Nucleus accumbens (tissue), 56 donors: ENCODE measurements at places on chromosomes 5 and 9.

- no peak for DNase-seq
Observed at GRCh38 chr9:75451505-75451904, 363.2 kb downstream of the OSTF1 start.

GRCh38 chr9:87950765-87951488, 23.4 kb downstream of the CDK20 start:
- DNase-seq = no peak

DNA sequence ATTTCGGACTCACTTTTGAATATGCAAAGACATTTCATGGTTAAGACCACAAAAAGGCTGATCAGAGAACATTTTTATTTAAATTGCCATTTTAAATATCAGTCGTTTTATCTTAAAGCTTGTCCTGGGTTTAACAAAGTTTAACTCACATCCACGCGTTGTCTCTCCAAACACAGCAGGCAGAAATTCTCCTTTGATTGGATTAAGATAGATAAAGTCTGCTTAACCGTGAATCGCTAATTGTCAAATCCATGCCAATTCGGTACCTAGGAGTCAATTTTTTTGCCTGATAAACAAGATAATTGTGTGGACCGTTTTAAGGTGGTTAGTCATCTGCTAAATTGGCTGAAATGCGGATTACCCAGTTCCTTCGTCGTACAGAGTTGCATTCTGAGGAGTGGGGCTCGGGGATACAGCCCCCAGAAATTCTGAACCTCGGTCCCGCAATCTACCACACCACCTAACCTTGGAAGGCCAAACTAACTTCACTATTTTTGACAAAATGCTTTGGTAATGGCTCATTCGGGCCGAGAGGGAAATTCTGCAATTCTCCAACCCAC, 665 bp upstream of the BTF3 start:
- DNase-seq = no peak

DNA sequence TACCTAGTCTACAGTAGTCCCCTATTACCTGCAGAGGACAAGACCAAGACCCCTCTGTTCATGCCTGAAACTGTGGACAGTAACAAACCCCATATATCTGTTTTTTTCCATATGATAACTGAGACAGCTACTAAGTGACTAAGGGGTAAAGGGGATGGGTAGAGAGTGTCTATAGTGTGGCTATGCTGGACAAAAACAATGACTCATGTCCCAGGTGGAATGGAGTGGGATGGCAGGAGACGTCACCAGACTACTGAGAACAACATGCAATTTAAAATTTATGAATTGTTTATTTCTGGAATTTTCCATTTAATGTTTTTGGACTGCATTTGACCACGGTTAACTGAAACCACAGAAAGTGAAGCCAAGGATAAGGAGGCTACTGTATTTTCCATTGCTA, 171.8 kb downstream of the AGTPBP1 start:
- no peak for DNase-seq

DNA sequence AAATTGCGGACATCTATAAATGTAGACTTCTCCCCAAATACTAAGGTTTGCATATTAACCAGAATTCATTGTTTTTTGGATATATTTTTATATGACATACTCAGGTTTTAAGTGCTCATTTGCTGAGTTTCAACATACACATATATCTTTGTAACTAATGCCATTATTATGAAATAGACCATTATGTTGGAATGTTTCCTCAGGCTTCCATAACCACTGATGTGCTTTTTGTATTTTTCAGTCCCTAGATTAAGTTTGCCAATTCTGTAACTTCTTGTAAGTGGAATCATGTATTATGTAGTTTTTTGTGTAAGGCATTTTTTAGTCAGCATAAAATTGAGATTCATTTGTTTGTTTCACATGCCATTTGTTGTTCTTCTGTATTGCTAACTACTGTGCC, 32.1 kb downstream of the HSPA4 start:
- DNase-seq = no peak

DNA sequence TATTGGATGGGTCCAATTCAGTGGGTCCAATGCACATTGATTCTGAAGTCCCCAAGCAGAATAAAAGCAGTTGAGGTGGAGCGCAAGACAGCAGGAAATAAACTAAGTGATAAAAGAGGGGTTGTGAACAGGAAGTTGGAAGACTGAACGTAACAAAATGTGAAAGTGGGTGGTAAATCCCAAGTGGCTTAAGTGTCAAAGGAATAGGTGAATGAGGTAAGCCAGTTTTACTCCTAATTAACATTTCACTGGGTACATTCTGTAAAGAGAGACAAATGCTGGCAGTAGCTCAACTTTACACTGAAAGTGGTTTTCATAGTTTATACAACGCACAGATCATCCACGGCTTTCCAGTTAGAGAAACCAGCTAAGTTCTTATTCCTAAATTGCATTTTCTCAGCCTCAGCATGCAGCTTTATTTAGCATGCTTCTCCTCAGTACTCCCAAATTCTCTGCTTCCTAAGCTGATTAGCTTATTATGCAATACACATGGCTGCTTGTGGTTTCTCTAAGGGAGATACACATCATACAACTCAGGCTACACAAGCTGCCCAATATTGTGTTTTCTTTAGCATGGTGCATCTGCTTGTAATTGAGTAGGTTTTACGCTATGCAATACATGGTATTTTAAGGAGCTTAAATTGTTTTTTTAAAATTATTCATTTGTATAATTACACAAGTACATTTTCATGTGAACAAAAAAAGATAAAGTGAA, 34.2 kb upstream of the HSD17B4 start:
- no peak for DNase-seq

DNA sequence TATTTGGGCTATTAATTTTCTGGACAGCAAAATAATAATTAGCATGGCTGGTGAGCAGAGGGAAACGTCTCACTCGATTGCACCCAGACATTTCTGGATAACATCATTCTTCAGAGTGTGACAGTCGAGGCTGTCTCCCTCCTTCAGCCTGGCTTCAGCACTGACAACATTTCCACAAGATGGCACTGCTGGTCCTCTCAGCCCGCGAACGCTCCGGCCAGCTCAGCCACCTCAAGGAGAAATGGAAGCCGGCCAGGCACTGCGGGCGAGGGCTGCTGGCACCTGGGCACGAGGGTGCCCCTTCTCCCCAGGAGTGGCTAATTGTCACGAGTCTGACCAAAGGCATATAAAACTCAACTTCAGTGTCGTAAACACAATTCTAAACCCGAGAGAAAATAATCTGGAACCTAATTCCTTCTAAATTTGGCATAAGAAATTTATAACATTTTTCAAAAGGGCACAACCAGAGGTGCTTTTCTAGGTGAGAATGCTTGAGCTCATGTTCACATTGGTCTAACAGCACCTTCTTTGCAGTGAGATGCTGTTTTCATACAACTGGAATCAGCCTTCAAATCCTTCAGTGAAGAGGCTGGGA, 65.9 kb downstream of the DAP start:
- DNase-seq = peak; percentile 59

DNA sequence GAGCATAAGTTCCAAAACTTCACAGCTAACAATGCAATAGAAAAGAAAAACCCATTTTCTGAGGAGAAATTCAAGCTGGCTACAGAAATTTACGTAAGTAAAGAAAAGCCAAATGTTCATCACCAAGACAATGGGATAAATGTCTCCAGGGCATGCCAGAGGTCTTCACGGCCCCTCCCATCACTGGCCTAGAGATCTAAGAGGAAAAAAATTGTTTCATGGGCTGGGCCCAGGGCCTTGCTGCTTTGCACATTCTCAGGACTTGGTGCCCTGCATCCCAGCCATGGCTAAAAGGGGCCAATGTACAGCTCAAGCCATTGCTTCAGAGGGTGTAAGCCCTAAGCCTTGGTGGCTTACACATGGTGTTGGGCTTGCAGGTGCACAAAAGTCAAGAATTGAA, 443.6 kb downstream of the ELAVL2 start:
- DNase-seq = no peak

- no peak for DNase-seq
Observed at GRCh38 chr5:134708301-134708700, 30.0 kb upstream of the CAMLG start.

GRCh38 chr5:9733486-9733885, 103.3 kb upstream of the TAS2R1 start:
- no peak for DNase-seq

- no peak for DNase-seq
Observed at GRCh38 chr9:109182940-109183798, 16.1 kb upstream of the FRRS1L start.

GRCh38 chr9:26392639-26393038, 500.0 kb downstream of the CAAP1 start:
- DNase-seq = no peak

GRCh38 chr5:27479859-27480258, 441.5 kb upstream of the CDH9 start:
- DNase-seq = no peak

DNA sequence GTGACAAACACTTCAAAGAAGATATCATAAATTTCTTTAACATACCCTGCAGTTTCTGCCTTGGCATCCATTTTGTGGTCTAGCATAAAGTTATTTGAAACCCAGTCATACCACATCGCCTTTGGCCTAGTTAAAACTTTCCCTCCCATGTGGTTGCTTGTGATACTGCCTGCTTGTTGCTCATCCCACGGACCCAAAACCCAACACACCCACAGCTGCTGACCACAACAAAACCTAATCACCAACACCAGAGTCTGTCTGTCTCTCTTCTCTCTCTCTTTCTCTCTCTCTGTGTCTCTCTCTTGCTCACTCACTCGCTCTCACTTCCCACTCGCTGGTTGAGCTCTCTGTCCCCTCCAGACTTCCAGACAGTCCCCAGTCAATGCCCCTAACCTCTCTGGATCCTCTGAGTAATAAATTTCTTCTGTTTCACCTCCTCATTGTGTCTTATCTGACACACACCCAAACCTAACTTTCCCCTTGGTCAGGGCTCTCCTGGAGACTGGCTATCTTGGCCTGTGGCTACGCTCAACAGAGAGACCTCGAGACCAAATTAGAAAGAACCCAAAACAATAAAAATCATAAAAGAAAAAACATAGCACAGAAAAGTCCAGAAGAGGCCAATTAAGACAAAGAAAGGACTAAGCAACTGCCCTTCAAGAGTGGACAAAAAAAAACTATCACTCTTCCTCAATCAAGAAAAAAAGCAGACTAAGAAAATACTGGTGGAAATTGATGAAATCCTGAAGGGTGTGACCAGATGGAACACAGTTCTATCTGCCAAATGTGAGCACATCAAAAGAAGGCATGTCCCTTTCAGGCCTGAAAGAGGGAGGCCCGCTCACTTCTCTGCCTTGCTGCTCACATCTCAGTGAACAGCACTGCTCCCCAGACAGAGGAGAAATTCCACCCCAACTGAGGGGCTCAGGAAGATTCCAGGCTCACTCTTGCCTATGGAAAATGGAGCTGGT, 41.5 kb downstream of the TTLL11 start:
- DNase-seq = no peak

DNA sequence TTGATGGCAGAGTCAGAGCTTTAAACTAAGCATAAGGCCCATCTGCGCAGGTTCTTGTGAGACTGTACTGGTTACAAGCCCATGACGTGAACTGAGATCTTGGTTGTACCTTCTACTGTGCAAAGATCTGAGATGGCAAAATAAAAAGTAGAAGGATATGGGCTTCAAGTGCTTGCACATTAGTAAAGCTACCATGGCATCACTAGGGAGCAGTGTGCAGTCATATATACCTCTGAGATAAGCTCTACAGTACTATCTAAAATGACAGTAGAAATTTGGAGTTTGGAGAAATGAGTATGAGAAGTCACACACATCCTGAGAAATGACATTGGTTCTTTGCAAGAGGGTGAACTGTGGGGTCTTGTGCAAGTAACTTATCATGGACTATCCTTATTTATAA, 408.2 kb upstream of the PRR16 start:
- DNase-seq = no peak

DNA sequence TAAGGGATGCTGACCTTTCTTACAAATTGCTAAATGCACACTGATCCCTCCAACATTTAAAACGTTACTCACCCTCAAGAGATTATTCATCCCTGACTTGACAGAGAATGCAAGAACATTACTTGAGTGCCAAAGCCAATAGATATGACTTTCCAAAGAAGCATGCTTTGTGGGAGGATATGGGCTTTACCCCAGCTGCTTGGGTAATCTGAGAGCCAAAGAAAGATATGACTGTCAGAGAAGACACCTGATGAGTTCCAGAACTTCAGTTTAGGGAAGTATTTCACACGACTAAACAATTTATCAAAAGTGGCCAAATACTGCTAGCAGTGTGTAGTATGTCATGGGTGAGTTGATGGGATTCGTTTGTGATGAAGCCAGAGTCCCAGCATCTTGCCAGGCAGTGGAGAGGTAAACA, 7.4 kb upstream of the SPDL1 start:
- no peak for DNase-seq
